ENCODE measurements at places on chromosomes 6 and 20. TPM values are rescaled to one million over a fixed set of nuclear protein-coding genes. Genes with fewer than 3 reads are reported as not detected.

The BPIFA1 gene
- not detected for total RNA-seq

The BACH2 gene
- total RNA-seq = 9.1 TPM

The SLC24A3 gene
- 6.3 TPM for total RNA-seq

The B3GAT2 gene
- 0.12 TPM for total RNA-seq

- DNase-seq = no peak
These were observed 801 bp upstream of the KIFC1 start for GRCh38 chr6:33390767-33391277.

DNA sequence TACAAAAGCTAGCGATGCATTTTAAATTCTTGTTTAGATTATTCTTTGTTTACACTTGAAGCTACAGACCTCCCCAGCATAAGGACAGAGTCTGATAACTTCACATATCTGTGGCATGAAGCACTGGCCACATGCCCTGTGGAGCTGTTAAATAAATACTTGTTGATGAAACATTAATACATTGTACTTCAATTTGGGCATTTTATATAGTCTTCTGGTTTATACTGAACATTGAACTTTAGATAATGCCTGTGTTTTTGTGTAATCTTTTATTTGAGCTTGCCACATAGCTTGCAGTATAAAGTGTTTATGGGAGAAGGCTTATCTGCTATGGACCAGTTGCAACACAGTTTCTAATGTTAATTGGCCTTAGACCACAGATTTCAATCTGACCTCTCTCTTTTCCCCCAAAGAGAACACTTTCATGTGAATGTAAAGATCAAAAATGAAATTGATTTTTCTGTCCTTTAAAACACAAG lies 48.2 kb downstream of the FRK start:
- no peak for DNase-seq

GRCh38 chr6:168128631-168129291 lies 49.7 kb upstream of the FRMD1 start:
- DNase-seq = no peak
